Activated T-cell treated with anti-CD3 and anti-CD28 coated beads, Interleukin-2, amount 50 U/mL, for 72 hours (primary cell): ENCODE measurements at places on chromosomes 11 and 22.

GRCh38 chr11:11923828-11924227 is 82.1 kb downstream of the USP47 start:
- no peak for DNase-seq

DNA sequence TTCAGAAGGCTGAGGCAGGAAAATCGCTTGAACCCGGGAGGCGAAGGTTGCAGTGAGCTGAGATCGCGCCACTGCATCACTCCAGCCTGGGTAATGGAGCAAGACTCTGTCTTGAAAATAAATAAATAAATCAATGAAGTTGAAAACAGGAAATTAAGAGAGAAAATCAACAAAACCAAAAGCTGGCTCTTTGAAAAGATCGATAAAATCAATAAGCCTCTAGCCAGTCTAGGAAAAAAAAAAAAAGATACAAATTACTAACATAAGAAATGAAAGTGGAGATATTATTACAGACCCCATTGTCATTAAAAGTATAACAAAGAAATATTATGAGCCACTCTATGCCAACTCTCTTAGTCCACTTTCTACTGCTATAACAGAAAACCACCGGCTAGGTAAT is 48.0 kb upstream of the NUP160 start:
- no peak for DNase-seq

GRCh38 chr22:48742191-48742555 is 1085.5 kb downstream of the BRD1 start:
- DNase-seq = no peak

GRCh38 chr11:57873196-57873911 is 111.8 kb downstream of the CTNND1 start:
- DNase-seq = no peak
